ENCODE measurements at places on chromosomes 4 and X. TPM values are rescaled to one million over a fixed set of nuclear protein-coding genes. Genes with fewer than 3 reads are reported as not detected.
A peak's percentile ranks its signal among the peaks of the same experiment; 100 is the strongest.

DNA sequence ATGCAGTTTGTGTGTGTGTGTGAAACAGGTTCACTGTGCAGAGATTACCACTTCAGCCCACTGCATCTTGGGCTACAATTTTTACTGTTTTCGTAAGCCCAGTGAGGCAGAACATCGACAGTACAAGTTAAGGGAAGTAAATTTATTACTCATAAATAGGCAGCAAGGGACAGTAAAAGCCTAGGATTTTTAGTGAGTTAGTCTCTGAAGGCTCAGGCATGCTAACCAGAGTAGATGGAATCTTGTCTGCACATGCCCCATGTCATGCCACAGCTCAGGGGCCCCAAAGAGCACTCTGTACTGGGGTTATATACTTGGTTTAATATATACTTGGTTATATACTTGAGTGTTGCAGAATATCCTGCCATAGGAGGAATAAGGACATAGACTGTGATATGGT is 825.7 kb downstream of the TECRL start:
- DNase-seq = no peak

DNA sequence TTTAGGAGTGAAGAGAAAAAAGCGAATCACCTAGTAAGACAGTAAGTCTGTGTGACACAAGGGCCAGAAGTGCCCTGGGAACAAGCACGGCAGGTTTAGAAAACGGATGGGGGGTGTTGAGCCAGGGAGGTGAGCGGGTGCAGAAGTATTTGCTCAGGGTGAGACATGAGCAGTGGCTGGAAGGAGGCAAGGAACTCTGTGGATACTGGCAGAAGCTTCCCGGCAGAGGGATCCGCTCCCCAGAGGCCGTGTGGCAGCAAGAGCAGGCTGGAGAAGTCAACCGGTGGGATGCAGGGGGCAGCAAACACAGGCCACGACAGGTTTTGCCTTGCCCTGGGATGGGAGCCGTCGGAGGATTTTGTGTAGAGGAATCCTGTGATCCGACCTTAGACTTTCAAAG is 2.3 kb upstream of the UVSSA start:
- DNase-seq = no peak

DNA sequence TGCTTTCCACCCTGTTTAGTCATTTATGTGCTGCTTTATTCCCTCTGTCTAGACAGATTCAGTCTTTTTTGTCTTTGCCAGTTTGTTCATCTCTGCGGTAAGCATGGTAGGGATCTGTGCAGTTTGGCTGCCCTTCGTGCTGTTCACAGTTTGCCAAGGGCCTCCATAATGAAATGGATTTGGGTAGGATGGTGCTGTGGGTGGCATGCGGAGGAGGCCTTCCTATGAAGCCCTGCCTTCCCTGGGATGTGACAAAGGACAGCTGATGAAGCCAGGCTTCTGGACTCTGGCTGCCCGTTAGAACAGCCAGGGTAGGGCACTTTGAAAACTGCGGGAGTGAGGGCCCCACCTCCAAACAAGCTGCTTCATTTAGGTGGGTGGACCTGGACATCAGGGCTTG is 47.4 kb downstream of the PTTG2 start:
- DNase-seq = no peak

DNA sequence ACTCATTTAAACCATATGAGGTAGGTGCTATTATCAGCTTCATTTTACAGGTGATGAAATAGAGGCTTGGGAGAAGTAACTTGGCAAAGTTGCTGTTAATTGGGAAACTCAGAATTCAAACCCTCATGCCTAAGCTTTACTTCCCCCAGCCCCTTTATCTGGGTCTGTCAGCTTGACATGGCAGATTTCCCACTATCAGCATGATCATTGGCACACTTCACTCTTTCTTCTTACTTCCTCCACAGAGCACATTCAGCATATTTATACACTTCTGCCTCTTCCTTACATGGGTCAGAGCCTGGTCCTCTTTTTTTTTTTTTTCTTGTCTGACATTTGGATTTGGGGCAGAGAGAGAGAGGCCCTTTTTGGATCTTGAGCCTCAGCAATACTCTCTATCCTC is 56.5 kb upstream of the ARX start:
- no peak for DNase-seq

DNA sequence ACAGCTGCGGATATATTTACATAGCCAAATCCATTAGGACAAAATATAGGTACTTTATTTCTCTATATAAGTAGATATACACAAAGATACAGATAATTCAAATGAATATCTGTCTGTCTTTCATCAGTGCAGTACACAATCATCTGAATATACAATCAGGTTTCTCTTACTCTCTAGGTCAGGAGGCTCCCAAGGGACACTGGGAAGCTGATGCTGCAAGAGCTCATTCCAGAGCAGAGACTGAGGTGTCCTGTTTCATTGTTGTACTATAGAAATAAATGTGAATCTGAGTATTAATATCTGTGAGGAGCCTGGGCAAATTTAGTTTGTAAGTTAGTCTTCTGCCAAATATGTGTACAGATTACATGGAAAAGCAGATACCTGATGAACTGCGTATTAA is 4.2 kb downstream of the TLL1 start:
- peak; percentile 12 for DNase-seq

GRCh38 chrX:147875866-147876596 is 35.7 kb upstream of the FMR1 start:
- DNase-seq = peak; percentile 17

GRCh38 chrX:3526071-3526470 is 179.6 kb upstream of the MXRA5 start:
- DNase-seq = peak; percentile 37

GRCh38 chrX:23341452-23341851 is 6.8 kb downstream of the PTCHD1 start:
- no peak for DNase-seq

- no peak for DNase-seq
Observed at GRCh38 chr4:103998756-103999155, 279.0 kb upstream of the TACR3 start.

- no peak for DNase-seq
Observed at GRCh38 chr4:156792462-156793085, 179.0 kb downstream of the PDGFC start.

DNA sequence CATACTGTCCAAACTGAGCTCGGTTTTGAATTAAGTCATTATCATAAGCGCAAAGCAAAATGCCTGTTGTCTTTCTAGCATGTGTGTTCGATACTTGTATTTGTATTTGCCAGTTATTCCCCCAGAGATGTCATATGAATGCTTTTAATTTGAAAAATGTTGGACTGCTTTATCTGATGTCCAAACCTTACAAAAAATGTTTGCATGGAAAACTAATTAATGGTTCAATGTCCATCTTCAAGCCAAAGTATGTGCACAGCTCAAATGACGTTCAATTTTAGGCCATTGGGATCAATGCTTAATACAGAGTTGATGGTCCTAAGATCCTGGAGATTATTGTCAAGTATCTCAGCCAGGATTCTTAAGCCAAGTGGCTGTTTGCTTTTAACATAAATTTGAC is 17.2 kb upstream of the HPGDS start:
- DNase-seq = no peak

DNA sequence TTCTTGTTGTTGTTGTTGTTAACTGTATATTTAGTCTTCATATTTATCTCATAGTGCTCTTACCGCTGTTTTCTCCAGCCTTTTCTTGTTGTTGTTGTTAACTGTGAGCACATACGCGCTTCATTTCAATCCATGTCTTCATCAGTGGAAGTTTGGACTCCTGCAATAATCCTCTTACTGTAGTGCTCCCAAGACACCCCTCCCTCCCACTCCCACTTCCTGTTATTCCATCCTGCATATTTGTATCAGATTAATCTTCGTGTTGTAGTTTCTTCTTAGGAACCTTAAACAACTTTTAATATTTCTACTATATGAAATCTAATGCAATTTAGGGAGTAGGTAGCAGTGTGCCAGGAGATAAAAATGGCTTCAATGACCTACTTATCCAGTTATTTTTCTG is 674.8 kb downstream of the RAPGEF2 start:
- DNase-seq = no peak

DNA sequence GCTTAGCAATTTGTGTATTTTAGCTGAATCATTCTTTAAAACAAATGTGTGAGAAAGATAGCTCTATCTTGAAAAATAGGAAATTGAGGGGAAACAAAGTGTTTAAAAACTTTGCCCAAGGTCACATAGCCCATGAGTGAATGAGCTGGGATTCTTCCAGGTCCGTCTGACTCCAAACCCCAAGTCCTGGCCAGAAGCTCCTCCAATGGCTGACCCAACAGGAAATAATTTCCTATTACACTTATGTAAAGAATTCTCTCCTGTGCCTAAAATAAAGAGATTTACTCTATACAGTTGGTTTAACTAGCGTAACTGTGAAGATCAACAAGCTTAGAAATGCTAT is 287.6 kb downstream of the ARHGAP24 start:
- peak; percentile 58 for DNase-seq

DNA sequence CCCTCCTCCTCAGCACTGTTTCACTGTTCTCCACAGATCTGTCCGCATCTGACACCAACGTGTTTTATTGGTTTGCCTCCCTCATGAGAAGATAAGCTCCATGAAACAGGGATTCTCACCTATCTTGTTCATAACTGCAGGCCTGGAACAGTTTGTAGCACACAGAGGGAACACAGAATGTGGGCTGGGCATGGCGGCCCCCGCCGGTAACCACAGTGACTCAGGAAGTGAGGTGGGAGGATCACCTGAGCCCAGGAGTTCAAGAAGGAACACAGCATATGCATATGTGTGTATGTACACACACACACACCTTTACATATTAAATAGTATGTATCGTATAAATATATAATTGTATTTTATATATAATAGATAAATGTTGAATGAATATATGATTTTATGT is 168.6 kb downstream of the AFAP1 start:
- DNase-seq = no peak

DNA sequence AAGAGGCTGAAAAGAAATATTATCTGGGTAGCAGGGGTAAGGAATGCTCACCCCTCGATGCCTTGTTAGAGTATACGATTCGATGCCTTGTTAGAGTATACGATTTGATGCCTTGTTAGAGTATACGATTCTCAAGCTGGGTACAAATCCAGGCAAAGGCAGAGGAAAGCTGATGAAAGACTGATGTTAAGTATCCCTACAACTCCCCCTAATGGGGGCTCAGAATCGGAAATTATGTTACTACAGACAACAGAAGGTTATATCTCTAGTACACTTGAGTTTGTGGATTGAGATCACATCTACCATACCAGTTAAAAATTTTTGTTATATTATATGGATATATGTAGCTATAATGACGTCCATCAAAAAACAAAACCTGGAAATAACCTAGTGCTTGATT is 4.8 kb downstream of the LRRC66 start:
- peak; percentile 34 for DNase-seq

GRCh38 chr4:78747475-78747922 is 28.7 kb upstream of the BMP2K start:
- DNase-seq = peak; percentile 63

DNA sequence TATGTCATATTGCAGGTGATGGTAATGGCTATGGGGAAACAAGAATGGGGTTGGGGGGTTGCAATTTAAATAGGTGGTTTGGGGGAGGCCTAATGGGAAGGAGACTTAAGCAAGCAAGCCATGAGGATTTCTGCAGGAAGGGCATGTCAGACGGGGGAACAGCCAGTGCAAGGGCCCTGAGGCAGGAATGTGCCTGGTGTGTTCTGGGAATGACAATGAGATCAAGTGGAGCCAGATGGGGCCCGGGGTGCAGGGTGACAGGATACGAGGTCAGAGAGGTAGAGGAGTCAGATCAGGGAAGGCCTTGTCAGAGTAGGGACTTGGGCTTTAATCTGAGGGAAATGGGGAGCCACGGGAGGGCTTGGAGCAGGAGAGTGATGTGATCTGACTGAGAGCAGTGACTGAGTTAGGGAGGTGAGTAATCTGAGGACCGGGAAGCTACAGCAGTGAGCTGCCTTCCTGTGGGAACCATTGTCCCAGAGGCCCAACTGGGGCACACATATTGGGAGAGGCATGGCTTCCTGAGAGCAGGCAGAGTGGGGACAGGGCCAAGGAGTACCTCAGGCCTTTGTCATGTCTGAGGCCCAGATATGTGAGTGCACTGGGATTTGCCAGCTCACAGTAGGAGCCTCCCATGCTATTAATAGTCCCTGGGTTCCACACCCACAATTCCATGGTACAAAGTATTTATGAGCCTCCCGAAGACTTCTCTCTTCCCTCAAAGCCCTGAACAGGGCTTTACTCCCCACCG is 139.8 kb downstream of the BCOR start:
- no peak for DNase-seq

The MAPK10 gene
- 12.1 TPM for total RNA-seq

The MAGEB17 gene
- not detected for total RNA-seq

The EMD gene
- 34.5 TPM for total RNA-seq

The ADAM29 gene
- total RNA-seq = not detected

The CLNK gene
- not detected for total RNA-seq

The NKX1-1 gene
- not detected for total RNA-seq

The TLR3 gene
- 0.97 TPM for total RNA-seq

The AMMECR1 gene
- 24.8 TPM for total RNA-seq

The TCEAL6 gene
- total RNA-seq = not detected

The SERPINA7 gene
- total RNA-seq = not detected

The SPOCK3 gene
- total RNA-seq = not detected

The HTN3 gene
- not detected for total RNA-seq

The CENPVL3 gene
- not detected for total RNA-seq

The DCTD gene
- total RNA-seq = 116 TPM
